ENCODE measurements at places on chromosomes 2 and 18. TPM values are rescaled to one million over a fixed set of nuclear protein-coding genes. Genes with fewer than 3 reads are reported as not detected.

DNA sequence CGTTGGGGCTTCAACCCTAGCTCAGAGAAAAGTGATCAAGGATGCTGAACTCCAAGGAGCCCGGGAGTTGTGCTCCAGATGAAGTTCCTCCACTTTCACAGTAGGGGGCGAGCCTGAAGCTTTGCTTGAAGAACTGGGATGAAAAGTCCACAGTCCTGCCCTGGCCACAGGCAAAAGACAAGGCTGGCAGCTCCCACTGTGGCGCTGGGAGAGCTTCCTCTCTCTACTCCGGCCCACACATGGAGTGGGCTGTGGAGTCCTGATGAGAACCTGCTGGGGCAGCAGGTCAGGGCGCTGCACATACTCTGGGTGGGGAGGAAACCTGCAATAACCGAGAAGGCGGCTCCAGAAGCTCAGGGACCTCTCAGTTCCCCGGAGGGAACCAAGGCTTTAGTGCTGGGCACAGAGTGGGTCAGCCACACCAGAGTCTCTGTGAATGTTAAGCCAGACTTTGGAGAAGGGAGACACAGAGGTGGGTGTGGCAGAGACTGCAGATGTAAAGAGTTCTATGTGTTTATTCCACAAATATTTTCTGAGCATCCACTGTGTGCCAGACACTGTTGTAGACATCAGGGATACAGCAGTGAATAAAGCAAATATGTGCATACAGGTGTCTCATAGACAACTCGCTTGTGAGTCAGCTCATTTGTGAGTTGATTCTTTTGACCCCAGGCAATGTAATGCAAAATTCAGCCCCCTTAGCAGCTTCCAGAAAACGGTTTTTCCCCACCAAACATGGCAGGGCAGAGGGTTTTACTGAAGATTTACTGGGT, 48.0 kb upstream of the MRPL33 start:
- peak; percentile 78 for DNase-seq

Gene SP140
- total RNA-seq, result 1.7 TPM

Gene MERTK
- 3.9 TPM for total RNA-seq

GRCh38 chr2:38180754-38181153, 104.8 kb upstream of the CYP1B1 start:
- DNase-seq, result no peak

GRCh38 chr18:35326695-35327387, 17.4 kb downstream of the ZNF24 start:
- no peak for DNase-seq

Gene AOX1
- 2.9 TPM for total RNA-seq

DNA sequence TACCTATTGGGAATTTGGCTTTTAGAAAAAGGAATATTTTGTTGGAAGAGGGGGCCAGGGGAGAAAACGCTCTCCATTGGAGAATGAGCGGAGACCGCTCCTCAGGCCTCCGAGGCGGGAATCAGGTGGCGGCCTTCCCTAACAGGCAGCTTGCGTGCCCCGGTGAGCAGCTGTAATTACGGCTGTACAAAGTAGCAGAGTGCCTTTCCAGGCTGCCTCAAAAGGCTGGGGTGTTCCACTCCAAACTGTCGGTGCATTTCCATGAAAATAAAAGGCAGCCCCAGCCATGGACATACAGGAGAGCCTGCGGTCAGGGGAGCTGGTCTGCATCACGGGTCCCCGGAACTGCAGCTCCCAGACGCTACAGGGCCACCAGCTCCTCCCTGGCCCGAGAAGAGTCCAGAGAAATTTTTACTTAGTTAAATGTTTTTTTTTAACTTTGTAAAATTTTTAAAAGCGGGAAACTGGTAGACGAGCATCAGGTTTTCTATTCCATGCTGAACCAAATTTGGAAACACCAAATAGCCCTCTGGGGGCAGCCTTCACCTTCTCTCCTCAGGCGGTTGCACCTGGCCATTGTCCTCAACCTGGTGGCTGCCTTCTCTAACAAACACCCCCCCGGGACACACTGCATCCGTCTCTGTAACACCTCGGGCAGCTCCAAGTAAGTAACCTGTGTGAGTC, 209.3 kb upstream of the SALL3 start:
- DNase-seq, result no peak

DNA sequence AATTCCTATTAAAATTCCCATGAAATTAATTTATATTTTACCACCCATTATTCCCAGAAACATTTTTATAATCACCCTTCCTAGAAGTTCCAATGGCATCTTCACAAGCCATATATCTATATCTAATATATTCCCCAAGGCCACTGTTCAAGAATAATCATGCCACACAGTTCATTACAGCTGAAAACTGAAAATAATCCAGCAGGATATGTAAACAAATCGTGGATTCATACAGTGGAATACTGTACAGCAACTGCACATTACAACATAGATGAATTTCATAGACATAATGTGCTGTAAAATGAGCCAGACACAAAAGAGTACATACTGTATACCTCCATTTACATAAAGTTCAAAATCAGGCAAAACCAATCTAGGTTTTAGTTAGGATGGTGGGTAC, 63.9 kb upstream of the SERPINE2 start:
- no peak for DNase-seq

Gene RAB31
- total RNA-seq, result 16.0 TPM

DNA sequence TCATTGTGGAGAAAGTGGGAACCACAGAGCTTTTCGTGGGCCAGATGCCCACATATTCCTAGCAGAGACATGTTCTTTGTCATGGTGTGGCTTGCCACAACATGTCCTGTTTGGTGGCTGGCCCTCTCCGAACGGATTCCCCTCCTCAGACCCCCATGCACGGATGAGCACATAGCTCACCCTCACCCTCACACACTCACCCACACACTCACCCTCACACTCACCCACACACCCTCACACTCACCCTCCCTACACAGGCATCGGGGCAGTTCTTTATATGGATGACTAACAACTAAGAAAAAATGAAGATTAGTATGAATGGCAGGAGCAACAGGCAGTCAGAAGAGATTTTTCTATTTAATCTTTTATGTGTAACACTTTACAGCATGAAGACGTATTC, 149.9 kb downstream of the ZNF236 start:
- no peak for DNase-seq

- peak; percentile 7 for DNase-seq
Measured at GRCh38 chr2:72129681-72130340, 17.9 kb downstream of the CYP26B1 start.

Gene AQP12A
- 20.5 TPM for total RNA-seq

DNA sequence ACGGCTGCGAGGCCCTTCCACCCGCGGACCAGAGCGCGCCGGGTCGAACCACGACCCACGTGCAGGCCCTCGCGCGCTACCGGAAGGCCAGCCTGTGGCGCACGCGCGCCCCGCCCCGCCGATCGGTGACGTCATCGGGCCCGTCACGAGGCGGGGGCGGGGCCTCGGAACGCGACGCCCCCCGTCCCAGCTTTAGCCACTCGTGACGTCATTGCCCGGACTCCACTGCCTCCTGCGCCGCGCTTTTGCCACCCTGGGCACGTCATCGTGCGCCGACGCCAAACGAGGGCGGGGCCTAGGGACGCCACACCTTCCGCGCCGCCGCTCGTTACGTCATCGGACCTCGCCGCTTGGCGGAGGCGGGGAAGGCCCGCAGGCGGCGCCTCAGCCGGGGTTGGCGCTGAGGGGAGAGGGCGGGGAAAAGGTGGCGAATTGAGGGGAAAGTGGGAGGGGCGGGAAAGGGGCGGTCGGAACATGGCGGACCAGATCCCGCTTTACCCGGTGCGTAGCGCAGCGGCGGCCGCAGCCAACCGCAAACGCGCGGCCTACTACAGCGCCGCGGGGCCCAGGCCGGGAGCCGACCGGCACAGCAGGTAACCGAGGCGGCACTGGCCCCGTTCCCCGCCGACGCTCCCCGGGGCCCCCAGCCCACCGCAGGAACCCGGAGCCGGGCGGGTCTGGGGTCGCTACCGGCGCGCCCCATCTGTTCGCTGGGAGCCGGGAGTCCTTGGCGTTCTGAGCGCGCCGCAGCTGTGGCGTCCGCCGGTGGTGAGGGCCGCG, at the start of gene ATP9B:
ATP9B (plus strand) TSS at position 458 of the 780 bp plus-strand sequence; CDS start at position 475, 17 bp downstream.
- peak; percentile 96 for DNase-seq

Gene MDH1B
- total RNA-seq, result 0.37 TPM

Gene HJURP
- 8.9 TPM for total RNA-seq

Gene CTDSP1
- total RNA-seq, result 150 TPM

GRCh38 chr2:136310797-136311603, 193.1 kb upstream of the CXCR4 start:
- DNase-seq, result no peak

Gene KCNF1
- total RNA-seq, result 0.90 TPM

Gene CREG2
- total RNA-seq, result not detected

GRCh38 chr18:74796841-74797576, 199.3 kb downstream of the ZNF407 start:
- DNase-seq, result no peak

DNA sequence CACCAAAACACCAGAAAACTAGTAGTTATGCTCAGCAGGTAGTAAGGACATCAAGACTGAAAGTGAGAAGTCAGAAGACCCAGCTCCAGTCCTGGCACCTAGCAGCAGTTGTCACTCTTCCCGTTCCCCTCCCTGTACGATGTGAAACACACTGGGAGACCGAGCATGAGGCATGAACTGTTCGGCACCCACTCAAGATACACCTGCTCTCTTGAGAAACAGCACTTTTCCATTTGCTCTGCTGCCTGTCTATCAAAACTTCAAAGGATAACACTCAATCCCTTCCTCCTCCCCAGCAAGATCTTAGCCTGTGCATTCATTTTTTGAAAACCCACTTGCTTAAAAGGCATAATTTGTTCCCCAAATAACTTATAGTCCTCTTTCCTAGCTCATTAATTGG, 123.9 kb downstream of the PLEKHM3 start:
- no peak for DNase-seq

Gene KCNJ3
- 0.62 TPM for total RNA-seq

Data from colonic mucosa (tissue), 4 donors.